ENCODE measurements at places on chromosomes 6 and 20. TPM values are rescaled to one million over a fixed set of nuclear protein-coding genes. Genes with fewer than 3 reads are reported as not detected.
A peak's percentile ranks its signal among the peaks of the same experiment; 100 is the strongest.

EMILIN3 gene
- not detected for total RNA-seq

- DNase-seq: no peak
- H3K27me3 ChIP-seq: no peaks in the 10 kb centered on the region
- H3K4me1 ChIP-seq: no peaks in the 10 kb centered on the region
- no peak overlapping the region for H3K4me3 ChIP-seq
- no peak overlapping the region for H3K27ac ChIP-seq
- H3K36me3 ChIP-seq: no peaks in the 10 kb centered on the region
Measured at GRCh38 chr6:168784426-168784825, 343.4 kb downstream of the SMOC2 start.

CASS4 gene
- total RNA-seq: 3.4 TPM

OR2H1 gene
- not detected for total RNA-seq

DNA sequence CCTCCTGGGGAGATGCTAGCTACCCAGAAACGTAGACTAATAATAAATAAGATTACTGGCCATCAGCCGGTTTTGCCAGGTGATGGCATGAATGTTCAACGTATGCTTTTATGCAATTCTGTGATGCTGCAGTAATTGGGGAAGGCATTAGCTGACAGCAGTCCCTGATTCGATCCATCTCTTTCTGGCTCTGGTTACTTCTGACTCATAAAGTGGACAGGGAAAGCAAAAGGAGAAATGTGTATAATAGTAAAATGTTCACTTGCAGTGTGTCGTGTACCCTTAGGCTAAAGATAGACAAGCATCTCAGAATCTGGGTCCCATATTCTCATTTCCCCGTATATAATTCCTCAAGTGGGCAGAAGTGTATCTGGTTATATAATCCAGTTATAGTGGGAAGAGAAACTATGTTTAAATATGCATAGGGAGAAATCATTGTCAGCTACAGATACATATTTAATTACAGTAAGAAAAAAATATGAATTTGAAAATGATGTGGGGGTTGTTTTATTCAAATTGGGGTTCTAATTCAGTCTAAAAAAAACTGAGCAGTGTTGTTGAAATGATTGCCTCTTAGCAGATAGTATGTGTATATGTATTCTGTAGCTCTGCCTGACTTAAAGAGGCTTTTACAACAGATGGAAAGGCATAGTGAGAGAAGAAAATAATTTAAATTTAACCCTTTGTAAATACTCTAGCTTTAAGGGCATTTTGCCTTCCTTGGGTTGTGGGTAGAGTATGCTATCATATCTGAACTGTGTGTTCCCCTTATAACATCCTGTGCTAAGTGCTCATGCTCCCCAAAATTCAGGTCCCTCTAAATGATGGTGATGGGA lies 40.6 kb downstream of the DOK5 start:
- peaks cover 9% of the 10 kb centered on the region for H3K27me3 ChIP-seq
- H3K27ac ChIP-seq: no peak overlapping the region
- no peaks in the 10 kb centered on the region for H3K4me1 ChIP-seq
- no peaks in the 10 kb centered on the region for H3K36me3 ChIP-seq
- H3K4me3 ChIP-seq: no peak overlapping the region

DNA sequence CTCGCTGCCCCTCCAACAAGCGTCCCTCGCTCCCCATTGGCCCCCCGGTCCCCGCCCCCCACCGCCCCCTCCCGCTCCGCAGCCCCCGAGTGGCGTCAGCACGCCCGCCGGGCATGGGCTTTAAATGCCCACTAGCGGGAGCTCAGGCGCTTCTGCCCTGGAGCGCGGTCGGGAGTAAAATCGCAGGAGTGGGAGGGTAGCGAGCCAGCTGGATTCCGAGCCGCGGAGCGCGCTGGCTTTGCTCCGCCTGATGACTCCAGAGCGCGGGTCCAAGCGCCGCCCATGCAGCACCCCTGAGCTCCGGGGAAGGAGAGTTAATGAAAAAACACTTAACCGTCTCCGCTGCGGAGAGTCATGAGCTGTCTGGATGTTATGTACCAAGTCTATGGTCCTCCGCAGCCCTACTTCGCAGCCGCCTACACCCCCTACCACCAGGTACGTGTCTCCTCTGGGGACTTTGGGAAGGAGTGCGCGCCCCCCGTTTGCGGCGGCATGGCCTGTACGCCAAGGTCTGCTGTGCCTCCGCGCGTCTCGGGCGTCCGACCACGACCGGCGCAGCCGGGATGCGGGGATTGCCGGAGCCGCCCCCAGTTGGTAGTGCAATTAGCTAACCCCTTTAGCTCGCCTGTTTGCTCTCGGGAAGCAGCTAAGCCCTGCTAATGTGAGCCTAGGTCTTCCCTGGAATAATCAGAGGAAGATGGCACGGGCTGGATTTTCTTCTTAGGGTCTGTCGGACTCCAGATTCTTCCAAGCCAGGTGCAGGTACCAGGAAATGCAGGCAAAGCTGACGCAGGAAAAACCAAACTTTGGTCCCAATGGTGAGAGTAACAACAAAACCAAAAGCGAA lies at the start of gene VGLL2:
VGLL2 (plus strand) TSS at position 149 of the 847 bp plus-strand sequence; CDS start at position 355, 206 bp downstream.
- no peak within 1 kb of the TSS for H3K27ac ChIP-seq
- H3K4me3 ChIP-seq: peak within 1 kb of the TSS; percentile 60
- H3K27me3 ChIP-seq: peaks cover 100% of the 10 kb centered on the region
- peaks cover 14% of the 10 kb centered on the region for H3K4me1 ChIP-seq

KIF25 gene
- not detected for total RNA-seq

DNA sequence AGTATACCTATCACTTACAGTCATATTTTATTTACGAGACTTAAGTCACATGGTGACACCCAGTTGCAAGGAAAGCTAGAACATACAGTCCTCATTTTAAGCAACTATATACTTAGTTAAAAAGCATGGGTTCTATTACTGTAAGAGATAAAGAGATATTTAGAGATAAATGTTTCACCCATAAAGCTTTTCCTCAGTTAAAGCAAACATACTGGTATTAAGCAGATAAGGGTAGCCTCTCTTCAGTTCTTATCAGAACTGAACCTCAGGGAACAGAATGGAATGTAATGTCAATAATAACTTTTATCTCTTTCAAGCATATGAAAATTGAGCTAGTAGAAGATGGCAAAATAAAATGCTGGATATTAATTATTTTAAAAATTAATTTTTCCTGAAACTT lies 9.9 kb upstream of the ASCC3 start:
- no peaks in the 10 kb centered on the region for H3K36me3 ChIP-seq
- H3K4me3 ChIP-seq: no peak overlapping the region
- H3K27ac ChIP-seq: no peak overlapping the region
- DNase-seq: no peak
- no peaks in the 10 kb centered on the region for H3K27me3 ChIP-seq

BPIFB6 gene
- not detected for total RNA-seq

LPA gene
- total RNA-seq: not detected

GRCh38 chr20:45835825-45836224 lies 2.2 kb downstream of the SNX21 start:
- no peaks in the 10 kb centered on the region for H3K27me3 ChIP-seq
- H3K4me1 ChIP-seq: peaks cover 8% of the 10 kb centered on the region
- H3K4me3 ChIP-seq: no peak overlapping the region
- H3K36me3 ChIP-seq: no peaks in the 10 kb centered on the region
- no peak for DNase-seq
- no peak overlapping the region for H3K27ac ChIP-seq

MMP24 gene
- not detected for total RNA-seq

BMP5 gene
- total RNA-seq: not detected

SLC13A3 gene
- total RNA-seq: not detected

GRCh38 chr20:848193-848592 lies 14.7 kb downstream of the FAM110A start:
- H3K4me3 ChIP-seq: no peak overlapping the region
- peak overlapping the region; percentile 94 for H3K27ac ChIP-seq
- H3K4me1 ChIP-seq: peaks cover 52% of the 10 kb centered on the region
- no peak for DNase-seq
- H3K27me3 ChIP-seq: no peaks in the 10 kb centered on the region

- no peaks in the 10 kb centered on the region for H3K4me1 ChIP-seq
- H3K36me3 ChIP-seq: no peaks in the 10 kb centered on the region
- no peaks in the 10 kb centered on the region for H3K27me3 ChIP-seq
- H3K27ac ChIP-seq: no peak overlapping the region
- H3K4me3 ChIP-seq: no peak overlapping the region
Measured at GRCh38 chr6:43934803-43935602, 165.0 kb downstream of the VEGFA start.

- peaks cover 19% of the 10 kb centered on the region for H3K36me3 ChIP-seq
- no peak overlapping the region for H3K27ac ChIP-seq
- H3K27me3 ChIP-seq: no peaks in the 10 kb centered on the region
- H3K4me3 ChIP-seq: no peak overlapping the region
- H3K4me1 ChIP-seq: no peaks in the 10 kb centered on the region
Measured at GRCh38 chr20:21156266-21156665, 30.4 kb downstream of the KIZ start.

TNXB gene
- total RNA-seq: 1.2 TPM

GRCh38 chr6:152783217-152783878 lies 32.8 kb downstream of the VIP start:
- no peak for DNase-seq
- H3K4me1 ChIP-seq: no peaks in the 10 kb centered on the region
- H3K27ac ChIP-seq: no peak overlapping the region
- no peak overlapping the region for H3K4me3 ChIP-seq
- H3K27me3 ChIP-seq: no peaks in the 10 kb centered on the region

DNA sequence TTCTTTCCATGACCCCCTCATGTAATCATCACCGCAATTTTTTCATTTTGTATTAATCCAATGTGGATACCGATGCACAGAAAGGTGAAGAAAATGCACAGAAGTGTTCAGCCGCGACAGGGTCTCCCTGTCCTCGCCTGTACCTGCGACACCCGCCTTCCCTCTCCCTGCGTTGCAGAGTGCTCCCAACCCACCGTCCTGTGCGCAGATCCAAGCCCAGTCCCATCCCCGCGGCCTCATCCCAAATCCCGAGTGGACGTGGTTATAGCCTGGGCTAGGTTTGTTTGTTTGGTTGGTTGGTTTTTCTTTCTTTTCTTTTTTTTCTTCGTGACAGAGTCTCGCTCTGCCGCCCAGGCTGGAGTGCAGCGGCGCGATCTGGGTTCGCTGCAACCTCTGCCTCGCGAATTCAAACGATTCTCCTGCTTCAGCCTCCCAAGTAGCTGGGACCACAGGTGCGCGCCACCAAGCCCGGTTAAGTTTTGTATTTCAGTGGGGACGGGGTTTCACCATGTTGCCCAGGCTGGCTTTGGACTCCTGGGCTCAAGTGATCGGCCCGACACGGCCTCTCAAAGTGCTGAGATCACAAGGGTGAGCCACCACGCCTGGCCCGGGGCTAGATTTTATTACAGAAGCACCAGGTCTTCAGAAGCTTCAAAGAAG lies 536 bp upstream of the RAET1G start:
- H3K36me3 ChIP-seq: no peaks in the 10 kb centered on the region
- peaks cover 85% of the 10 kb centered on the region for H3K27me3 ChIP-seq
- peak overlapping the region; percentile 66 for H3K4me3 ChIP-seq
- DNase-seq: no peak
- H3K4me1 ChIP-seq: peaks cover 15% of the 10 kb centered on the region

DNA sequence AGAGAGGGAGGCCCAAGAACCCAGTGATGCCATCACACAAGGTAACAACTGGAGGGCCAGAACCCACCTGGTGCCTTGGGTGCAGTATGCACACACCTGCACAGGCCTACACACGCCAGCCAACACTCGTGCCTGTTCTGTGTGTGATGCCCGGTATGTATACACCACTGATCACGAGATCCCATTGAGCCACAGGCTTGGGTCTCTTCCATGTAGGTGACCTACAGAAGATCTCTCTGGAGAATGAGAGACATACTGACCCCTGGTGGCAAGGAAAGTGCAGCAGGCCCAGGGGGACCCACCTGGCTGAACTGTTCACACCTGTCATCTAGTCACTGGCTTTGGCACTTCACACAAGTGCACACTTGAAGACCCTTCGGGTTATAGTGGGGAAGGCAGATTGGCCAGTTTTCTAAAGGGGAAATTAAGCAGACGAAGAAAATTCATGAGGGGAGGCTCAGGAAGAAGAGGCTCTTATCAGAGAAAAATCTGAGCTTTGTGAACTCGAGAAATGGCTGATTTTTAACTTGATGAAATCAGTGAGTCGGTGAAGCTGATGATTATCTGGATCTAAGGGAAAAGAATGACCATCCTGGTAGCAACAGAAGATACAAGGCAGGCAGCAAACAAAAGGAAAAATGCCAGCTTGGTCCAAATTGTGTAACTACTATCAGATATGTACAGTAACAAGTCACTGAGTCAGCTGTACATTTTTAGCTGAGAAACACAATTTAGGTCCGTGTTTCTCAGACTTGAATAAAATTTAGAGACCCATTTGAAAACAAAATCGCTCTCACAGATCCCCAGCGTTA lies 69.1 kb upstream of the PBOV1 start:
- no peak overlapping the region for H3K27ac ChIP-seq

FAM83C gene
- total RNA-seq: not detected

Data from activated naive CD8-positive, alpha-beta T cell treated with anti-CD3 and anti-CD28 coated beads for 36 hours (primary cell).